ENCODE measurements at places on chromosomes 11 and 22.

DNA sequence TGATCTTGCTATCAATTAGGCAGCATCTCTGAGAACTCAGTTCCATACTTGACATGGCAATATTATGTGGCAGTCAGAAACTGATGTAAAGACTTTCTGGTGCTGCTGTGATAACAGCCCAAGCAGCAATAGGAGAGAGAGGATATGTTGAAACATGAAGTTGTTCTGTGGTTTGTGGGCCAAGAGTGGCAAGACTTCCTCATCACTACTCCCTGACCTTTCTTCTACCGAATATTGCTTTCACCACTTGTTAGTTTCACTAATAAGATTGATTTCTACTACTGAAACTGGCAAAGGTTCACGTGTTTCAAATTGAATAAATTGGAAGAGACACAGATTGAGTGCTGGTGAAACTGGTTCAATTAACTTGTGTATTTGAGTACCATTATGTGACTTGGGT, 852.6 kb upstream of the RAG2 start:
- DNase-seq = no peak

DNA sequence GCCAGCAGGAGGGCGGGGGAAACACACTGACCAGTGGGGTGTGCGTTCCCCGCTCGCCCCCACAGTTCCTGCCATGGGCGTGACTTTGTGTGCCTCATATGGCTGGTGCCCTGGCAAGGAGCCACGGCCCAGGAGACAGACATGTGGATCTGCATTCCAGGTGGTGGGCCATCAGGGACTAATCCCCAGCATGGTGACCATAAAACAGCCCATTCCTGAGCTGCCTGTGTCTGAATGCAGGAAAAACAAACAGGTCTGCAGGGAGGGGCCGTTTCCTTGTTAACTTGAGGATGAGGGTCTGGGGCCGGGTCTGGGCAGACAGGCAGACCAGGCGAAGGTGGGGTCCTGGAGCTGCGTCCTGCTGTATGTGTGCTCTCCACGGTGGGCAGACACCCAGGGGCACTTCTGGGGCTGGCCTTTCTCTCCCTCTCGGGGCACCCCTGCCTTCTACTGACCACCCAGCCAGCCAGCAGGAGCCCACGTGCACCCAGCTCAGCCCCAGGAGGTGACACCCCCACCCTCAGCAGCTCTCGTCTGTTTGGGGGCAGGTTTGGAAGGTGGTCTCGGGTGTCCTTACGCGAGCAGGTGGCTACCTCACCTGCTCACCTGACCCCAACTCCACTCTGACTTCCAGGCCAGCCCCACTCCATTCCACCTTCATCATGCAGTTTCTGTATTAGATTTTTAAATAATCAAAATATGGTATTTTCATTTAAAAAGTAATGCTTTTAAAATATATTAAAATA, 120.3 kb downstream of the KCNQ1OT1 start:
- no peak for DNase-seq

- no peak for DNase-seq
Observed at GRCh38 chr22:40021401-40022000, 26.7 kb downstream of the FAM83F start.

GRCh38 chr11:66543263-66544107, 2.4 kb downstream of the ZDHHC24 start:
- DNase-seq = peak; percentile 44

DNA sequence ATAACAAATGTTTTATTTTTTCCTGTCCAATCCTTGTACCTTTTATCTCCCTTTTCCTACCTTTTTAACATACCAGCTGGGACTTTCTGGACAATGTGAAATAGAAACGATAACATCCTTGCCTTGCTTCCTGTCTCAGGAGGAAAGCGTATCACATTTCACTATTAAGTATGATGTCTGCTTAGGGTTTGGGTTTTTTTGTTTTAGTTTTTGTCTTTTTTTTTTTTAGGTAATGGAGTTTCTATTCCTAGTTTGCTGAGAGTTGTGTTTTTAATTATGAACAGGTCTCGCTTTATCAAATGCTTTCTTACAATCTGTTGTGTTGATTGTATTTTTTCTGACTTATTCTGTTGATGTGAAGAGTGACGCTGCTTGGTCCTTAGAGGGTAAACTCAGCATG, 64.2 kb upstream of the KCNQ1OT1 start:
- DNase-seq = no peak

DNA sequence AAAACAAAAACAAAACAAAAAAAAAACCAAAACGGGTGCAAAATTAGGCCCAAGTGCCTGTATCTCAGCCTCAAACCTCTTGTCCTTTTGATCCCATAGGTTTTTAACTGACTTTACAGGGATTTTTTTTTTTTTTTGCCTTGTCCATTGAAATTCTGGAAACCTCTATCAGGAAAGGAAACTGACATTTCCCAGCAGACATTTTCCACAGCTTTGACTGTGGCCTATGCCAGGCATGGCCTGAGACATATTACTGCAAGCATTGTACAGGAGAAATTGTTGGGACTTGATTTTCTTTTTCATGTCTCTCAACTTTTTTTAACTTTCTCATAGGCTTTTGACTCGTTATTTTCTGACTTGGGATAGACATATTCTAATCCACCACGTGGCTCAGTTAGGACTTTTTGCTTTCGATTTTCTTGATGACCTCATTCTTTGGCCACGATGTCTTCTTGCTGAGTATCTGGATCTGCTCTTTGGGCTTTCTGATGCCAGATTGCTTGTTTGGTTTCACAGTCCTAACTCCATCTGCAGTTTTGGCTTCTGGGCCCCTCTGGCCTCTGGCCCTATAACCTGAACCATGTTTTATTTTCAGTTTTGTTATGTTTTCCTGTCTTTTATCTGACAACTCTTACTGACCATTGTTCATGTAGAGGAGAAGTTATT, 336.1 kb upstream of the C11orf87 start:
- DNase-seq = no peak

Measured in stimulated activated CD8-positive, alpha-beta memory T cell treated with anti-CD3 and anti-CD28 coated beads, Interleukin-2, amount 100 ng/mL, for 48 hours (primary cell).